ENCODE measurements at places on chromosomes 6 and 20.

DNA sequence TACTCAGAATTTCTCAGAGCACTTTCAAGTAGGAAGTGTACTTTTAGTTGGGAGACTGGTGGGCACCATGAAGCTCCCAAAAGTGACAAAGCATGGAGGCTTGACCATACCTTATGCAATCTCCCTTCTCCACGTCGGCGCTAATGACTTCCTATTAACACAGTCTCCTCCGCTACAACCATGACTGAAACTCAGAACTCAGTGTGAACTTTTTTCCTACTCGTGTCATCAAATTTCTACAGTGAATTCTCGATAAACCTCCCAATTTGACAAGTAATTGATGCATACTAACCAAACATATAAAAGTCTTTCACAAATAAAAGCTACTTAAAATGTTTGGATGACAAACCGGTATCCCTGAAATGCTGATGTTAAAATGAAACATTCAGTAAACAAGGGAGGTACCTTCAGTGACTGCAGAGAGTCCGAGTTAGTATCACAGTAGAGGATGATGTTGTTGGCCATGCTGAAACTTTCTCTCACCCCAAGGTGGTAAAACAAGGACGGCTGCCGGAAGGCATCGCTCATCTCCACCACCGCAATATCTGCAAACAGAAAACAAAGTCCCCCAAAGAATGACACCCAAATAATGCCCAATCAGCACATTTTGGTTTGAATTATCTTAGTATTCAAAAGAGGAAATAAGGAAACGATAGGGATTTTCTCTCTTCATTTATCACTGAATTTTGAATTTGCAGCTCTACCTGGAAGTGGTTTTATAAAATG is 72.1 kb downstream of the MAP3K5 start:
- no peak for DNase-seq

DNA sequence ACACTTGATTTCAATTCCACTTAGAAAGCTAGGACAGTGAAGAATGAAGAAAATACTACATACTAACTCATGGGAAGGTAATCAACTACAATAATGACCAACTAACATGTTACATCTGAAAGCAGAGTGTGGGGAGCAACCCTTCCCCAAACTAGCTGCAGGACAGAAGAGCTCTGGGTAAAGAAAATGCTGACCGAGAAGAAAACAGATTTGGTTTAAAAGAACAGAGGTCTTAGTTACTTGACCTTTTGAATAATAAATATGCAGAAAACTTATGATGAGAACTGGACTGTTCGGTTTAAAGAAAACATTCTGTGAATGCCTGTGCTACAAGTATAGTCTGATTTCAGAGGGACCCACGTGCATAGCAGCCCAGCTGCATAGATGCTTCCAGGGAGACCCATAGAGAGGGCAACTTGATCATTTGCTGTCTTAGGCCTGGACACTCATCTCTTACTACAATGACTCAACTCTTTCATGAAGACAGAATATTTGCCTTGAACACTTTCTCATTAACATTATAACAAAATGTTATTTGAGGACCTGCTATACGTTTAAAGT is 53.5 kb downstream of the RALGAPA2 start:
- no peak for DNase-seq

GRCh38 chr20:59785986-59786795 is 147.2 kb downstream of the SYCP2 start:
- DNase-seq, result no peak

GRCh38 chr6:3534599-3534998 is 77.7 kb upstream of the SLC22A23 start:
- peak; percentile 56 for DNase-seq

- DNase-seq, result peak; percentile 61
Measured at GRCh38 chr6:159943101-159943632, 25.7 kb upstream of the IGF2R start.

GRCh38 chr6:35047265-35048011 is 93.7 kb downstream of the TCP11 start:
- peak; percentile 80 for DNase-seq

Data from iris pigment epithelial cell (primary cell).